Lower lobe of right lung (tissue), 2 donors: ENCODE measurements at places on chromosomes 1 and 21. TPM values are rescaled to one million over a fixed set of nuclear protein-coding genes. Genes with fewer than 3 reads are reported as not detected.

- H3K4me3 ChIP-seq: no peak overlapping the region
- DNase-seq: no peak
- H3K27ac ChIP-seq: no peak overlapping the region
- H3K27me3 ChIP-seq: no peaks in the 10 kb centered on the region
- H3K4me1 ChIP-seq: no peaks in the 10 kb centered on the region
- H3K36me3 ChIP-seq: no peaks in the 10 kb centered on the region
These were observed 69.5 kb upstream of the KCND3 start for GRCh38 chr1:112058815-112059450.

- peaks cover 99% of the 10 kb centered on the region for H3K27me3 ChIP-seq
- peak overlapping the region; percentile 45 for H3K4me3 ChIP-seq
- no peaks in the 10 kb centered on the region for H3K36me3 ChIP-seq
- H3K4me1 ChIP-seq: peaks cover 21% of the 10 kb centered on the region
These were observed 695 bp downstream of the DMBX1 start for GRCh38 chr1:46490406-46490655.

- H3K36me3 ChIP-seq: no peaks in the 10 kb centered on the region
- H3K4me1 ChIP-seq: peaks cover 5% of the 10 kb centered on the region
- no peak overlapping the region for H3K27ac ChIP-seq
- peaks cover 29% of the 10 kb centered on the region for H3K27me3 ChIP-seq
- no peak overlapping the region for H3K4me3 ChIP-seq
- peak; percentile 28 for DNase-seq
These were observed 4.2 kb downstream of the SCNN1D start for GRCh38 chr1:1284221-1285101.

DNA sequence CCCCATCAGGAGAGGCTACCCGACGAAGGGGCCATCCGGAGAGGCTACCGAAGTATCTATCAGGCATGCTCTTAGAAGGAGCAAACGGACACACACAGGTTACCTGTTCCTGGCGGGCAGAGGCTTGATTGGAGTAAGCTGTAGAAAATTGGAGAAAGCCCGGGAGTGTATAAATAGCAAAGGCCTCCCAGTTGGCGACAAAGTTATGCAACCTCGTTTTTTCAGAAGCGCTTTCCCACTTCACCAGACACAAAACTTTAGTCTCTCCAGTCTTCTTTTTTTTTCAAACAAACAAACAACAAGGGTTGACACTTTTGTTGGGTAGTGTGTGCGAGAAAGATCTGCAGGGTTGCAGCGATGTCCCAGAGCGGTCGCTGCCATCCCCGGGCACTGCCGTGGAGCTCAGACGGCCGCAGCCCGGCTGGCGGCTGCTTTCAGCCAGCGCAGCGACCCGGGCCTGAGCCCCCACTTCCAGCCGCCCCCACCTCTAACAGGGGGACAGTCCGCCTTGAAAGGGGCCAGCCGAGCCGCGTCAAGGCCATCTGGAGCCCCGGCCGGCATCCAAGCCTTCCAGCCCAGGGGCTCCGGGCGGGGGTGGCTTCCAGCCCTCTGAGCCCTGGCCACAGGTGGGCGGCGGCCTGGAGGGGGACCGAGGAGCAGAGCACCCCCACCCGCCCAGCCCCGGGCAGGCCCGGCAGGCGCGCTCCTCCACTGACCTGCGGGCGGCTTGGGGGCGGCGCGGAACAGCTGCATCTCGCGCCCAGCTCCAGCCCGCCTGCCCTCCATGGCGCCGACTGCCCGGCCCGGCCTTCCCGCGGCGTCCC is 616 bp downstream of the MCOLN3 start:
- H3K4me1 ChIP-seq: peaks cover 8% of the 10 kb centered on the region
- H3K27ac ChIP-seq: no peak overlapping the region
- H3K27me3 ChIP-seq: peaks cover 26% of the 10 kb centered on the region
- H3K4me3 ChIP-seq: peak overlapping the region; percentile 59

GRCh38 chr1:228109962-228110488 is 926 bp upstream of the MRPL55 start:
- peaks cover 22% of the 10 kb centered on the region for H3K4me1 ChIP-seq
- DNase-seq: no peak
- H3K27me3 ChIP-seq: no peaks in the 10 kb centered on the region
- H3K4me3 ChIP-seq: peak overlapping the region; percentile 78
- peaks cover 23% of the 10 kb centered on the region for H3K36me3 ChIP-seq
- peak overlapping the region; percentile 92 for H3K27ac ChIP-seq

DNA sequence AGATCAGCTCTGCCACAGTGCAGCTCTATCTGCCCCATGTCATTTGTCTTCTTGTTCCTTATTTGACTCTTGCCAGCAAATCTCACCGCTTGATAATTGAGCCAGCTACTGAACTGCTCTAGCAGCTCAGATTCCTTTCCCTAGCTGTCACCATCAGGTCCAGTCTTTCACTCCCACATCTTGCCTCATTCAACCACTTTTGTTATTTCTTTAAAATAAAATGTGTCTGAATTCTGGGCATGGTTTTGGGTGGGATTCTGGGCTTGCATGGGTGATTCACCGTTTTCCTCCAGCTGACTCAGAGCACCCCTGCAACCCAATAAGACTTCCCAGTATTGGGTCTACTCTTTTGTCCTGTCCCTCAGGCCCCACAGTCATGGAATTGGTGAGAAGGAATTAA is 215.7 kb downstream of the DSCAM start:
- no peak overlapping the region for H3K27ac ChIP-seq
- no peaks in the 10 kb centered on the region for H3K36me3 ChIP-seq
- no peaks in the 10 kb centered on the region for H3K27me3 ChIP-seq
- no peaks in the 10 kb centered on the region for H3K4me1 ChIP-seq

- no peak for DNase-seq
- H3K4me3 ChIP-seq: no peak overlapping the region
- no peaks in the 10 kb centered on the region for H3K27me3 ChIP-seq
- no peaks in the 10 kb centered on the region for H3K4me1 ChIP-seq
- H3K36me3 ChIP-seq: no peaks in the 10 kb centered on the region
- H3K27ac ChIP-seq: no peak overlapping the region
These were observed 38.9 kb downstream of the S1PR1 start for GRCh38 chr1:101275672-101276071.

DNA sequence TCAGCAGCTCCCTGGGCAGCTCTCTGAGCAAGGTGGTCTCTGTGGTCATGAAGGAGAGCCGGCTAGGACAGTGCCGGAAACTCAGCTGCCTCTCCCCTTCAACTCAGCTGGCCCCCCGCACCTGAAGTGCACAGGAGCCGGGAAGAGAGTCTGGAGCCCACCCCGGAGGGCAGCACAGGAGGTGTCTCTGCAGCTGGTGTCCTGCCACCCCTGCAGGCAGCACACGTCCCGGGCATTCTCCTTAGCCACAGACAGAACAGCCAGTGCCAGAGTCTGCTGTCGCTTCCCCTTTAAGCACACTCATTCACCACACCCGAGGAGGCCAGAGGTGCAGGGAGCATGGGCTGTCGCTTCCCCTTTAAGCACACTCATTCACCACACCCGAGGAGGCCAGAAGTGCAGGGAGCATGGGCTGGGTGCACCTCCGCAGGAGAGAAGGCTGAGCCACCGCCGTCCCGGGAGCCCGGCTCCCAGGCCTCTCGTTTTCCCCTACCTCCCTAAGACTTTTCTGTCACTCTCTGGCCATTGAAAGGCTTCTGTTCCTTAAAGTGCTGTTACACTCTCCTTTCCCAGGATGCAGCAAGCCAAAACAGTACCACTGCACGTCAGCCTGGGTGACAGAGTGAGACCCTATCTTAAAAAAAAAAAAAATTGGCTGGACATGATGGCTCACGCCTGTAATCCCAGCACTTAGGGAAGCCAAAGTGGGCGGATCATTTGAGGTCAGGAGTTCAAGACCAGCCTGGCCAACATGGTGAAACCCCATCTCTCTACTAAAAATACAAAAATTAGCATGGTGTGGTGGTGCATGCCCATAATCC is 16.9 kb upstream of the SAMD11 start:
- H3K27me3 ChIP-seq: peaks cover 28% of the 10 kb centered on the region
- H3K36me3 ChIP-seq: no peaks in the 10 kb centered on the region
- no peak overlapping the region for H3K27ac ChIP-seq
- DNase-seq: peak; percentile 66
- no peak overlapping the region for H3K4me3 ChIP-seq

DNA sequence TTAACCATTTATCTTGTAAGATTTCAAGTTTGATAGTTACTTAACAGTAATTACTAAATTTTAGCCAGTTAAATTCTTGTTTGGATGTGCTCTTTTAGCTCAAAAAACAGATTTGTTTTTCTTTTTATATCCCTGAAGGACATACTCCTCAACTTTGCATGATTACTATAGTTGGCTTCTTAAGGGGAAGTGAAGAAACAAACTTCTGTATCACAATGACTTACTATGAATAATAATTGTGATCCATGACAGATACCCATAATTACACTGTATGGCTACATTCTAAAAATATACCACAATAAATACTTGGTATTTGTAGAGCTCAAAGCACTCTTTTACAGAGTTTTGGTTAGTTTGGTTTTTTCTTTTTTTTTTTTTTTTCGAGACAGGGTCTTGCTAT is 55.8 kb downstream of the IARS2 start:
- peaks cover 81% of the 10 kb centered on the region for H3K36me3 ChIP-seq
- H3K4me3 ChIP-seq: no peak overlapping the region
- H3K4me1 ChIP-seq: no peaks in the 10 kb centered on the region
- DNase-seq: no peak

GRCh38 chr1:221543529-221544120 is 198.3 kb downstream of the DUSP10 start:
- no peaks in the 10 kb centered on the region for H3K36me3 ChIP-seq
- no peak for DNase-seq
- no peaks in the 10 kb centered on the region for H3K27me3 ChIP-seq
- no peak overlapping the region for H3K4me3 ChIP-seq
- no peaks in the 10 kb centered on the region for H3K4me1 ChIP-seq

ZNF593OS gene
- not detected for total RNA-seq

- H3K27ac ChIP-seq: no peak overlapping the region
- peaks cover 24% of the 10 kb centered on the region for H3K4me1 ChIP-seq
- H3K27me3 ChIP-seq: peaks cover 6% of the 10 kb centered on the region
- no peak for DNase-seq
These were observed 3.6 kb upstream of the GNB1 start for GRCh38 chr1:1894354-1895059.

CFAP126 gene
- total RNA-seq: 8.0 TPM

- no peak for DNase-seq
- H3K27me3 ChIP-seq: no peaks in the 10 kb centered on the region
- no peak overlapping the region for H3K27ac ChIP-seq
- H3K36me3 ChIP-seq: no peaks in the 10 kb centered on the region
- peaks cover 18% of the 10 kb centered on the region for H3K4me1 ChIP-seq
These were observed 5.8 kb downstream of the GALNT2 start for GRCh38 chr1:230072866-230073265.

GRCh38 chr1:75672528-75673393 is 51.7 kb upstream of the ACADM start:
- no peaks in the 10 kb centered on the region for H3K4me1 ChIP-seq
- no peaks in the 10 kb centered on the region for H3K27me3 ChIP-seq
- no peaks in the 10 kb centered on the region for H3K36me3 ChIP-seq
- DNase-seq: no peak

IFI44L gene
- total RNA-seq: 52.9 TPM

DNA sequence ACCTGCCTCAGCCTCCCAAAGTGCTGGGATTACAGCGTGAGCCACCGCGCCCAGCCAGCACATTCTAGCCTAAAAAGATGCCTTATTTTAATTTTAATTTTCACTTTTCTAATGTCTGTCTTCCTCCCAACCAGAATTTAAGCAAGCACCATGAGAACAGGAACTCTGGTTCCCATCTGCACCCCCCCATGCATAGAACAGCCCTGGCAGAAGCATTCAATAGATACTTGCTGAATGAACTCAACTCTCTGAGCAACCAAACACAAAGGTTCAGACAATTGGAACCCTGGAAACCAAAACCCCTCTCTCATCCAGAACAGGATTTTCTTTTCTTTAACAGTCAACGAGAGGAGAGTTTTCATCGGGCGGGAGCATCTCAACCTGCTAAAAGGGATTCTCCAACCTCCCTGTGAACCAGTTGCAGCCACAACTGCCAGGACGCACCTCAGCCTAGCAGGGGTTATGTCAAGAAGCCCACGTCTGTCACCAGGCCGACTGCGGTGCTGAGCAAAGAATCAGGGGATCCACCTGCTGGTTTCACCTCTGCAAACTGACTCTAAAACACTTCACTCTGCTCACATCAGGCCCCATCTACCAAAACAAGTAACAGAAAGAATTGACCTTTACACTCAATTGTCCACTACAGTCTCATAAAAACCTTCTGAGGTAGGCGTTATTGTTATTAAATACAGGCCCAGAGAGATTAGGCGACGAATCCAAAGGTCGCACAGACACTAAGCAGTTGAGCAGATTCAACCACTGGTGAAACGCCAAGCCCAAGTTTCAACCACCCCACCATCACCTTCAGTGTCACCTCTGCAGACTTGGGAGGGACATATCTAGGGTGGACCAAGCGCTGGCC is 1.7 kb downstream of the KIAA2013 start:
- peaks cover 48% of the 10 kb centered on the region for H3K4me1 ChIP-seq
- no peak overlapping the region for H3K27ac ChIP-seq
- H3K4me3 ChIP-seq: peak overlapping the region; percentile 60
- H3K27me3 ChIP-seq: no peaks in the 10 kb centered on the region
- peaks cover 42% of the 10 kb centered on the region for H3K36me3 ChIP-seq
- DNase-seq: no peak

DNA sequence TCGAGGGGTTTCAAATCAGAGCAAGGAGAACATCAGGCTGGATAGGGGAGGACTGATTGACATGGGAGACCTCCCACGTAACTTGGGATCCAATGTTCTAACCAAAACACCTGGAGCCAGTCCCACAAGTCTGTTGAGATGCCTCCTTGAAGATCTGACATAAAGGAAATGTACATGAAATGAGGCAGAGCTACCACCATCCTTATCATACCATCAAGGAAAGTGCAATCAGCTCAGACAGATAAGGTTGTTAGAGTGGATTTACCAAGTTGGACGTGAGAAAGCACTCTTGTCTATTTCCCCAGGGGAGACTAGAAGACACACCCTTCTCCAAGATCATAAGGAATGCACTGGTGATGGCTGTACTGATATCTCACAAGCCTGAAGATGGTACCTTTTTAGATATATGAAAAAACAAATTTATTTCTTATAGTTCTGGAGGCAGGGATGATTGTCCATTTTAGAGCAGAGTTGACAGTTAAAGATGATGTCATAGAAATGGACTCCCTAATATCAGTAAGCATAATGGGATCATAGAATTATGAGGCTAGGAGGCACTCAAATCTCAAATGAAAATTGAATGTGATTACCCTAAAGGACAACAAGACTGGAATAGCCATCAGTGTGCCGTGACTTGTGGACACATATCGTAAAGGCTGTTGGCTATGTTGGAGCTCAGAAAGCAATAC is 129.1 kb upstream of the RAB4A start:
- DNase-seq: no peak
- no peaks in the 10 kb centered on the region for H3K4me1 ChIP-seq
- H3K36me3 ChIP-seq: no peaks in the 10 kb centered on the region
